ENCODE measurements at places on chromosomes 2 and 18. TPM values are rescaled to one million over a fixed set of nuclear protein-coding genes. Genes with fewer than 3 reads are reported as not detected.
A peak's percentile ranks its signal among the peaks of the same experiment; 100 is the strongest.

- DNase-seq = no peak
Measured at GRCh38 chr2:181352158-181352557, 105.0 kb upstream of the ITGA4 start.

BOLL gene
- total RNA-seq = not detected

GRCh38 chr2:224086226-224086914 is 47.3 kb upstream of the SERPINE2 start:
- no peak for DNase-seq

DNA sequence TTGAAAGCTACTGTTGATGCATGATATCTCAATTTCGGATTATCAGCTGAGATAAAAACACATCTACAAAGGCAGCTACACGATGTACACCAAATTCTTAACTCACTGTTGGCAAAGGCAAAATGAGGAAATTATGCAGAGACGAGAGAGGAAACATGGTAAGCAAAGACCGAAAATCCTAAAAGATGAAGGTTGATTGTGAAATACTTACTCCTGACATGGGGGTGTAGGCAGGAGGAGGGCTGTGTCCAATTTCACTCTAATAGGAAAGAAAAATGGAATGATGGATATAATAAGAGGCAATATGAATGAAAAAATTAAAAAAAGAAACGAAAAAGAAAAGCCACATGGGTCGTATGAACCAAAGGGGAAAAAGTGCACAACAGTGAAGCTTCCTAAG is 831.3 kb downstream of the CPS1 start:
- no peak for DNase-seq

GRCh38 chr2:56177420-56178220 is 6.2 kb upstream of the CCDC85A start:
- DNase-seq = no peak

DNA sequence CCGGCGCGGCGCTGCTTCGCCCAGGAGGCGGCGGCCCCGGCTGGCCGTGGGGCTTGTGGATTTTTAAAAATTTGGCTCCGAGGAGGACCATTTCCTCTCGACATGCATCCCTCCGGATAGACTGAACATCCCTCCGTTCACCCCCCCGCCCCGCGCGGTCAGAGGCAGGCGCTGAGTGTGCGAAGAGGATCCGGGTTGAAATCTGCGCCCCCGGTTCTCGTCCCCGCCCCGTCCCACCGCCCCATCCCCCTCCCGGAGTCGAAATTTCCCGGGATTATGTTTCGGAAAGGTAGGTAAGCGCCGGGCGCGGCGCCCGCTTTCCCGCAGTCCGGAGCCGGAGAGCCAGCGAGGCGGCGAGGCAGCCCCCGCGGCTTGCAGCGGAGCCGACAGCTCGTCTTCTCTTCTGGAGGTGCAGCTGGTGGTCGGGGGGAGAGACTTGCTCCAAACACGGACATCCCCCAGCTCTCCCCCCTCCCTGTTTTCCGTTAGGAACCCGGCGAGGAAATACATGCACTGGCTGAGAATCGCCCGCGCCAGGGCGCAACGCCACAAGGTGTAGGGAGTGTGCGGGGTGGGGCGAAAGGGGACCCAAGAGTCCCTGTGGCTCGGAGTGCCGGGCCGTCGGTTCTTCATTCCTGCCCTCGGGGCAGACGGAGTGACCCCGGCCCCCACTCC is at the start of gene PRKCE:
TSS of gene PRKCE (plus strand) at position 261 of the 675 bp plus-strand sequence.
- DNase-seq = peak; percentile 75

LONRF2 gene
- 3.6 TPM for total RNA-seq

- peak; percentile 33 for DNase-seq
Measured at GRCh38 chr2:231932985-231933915, 7.1 kb upstream of the NPPC start.

DNA sequence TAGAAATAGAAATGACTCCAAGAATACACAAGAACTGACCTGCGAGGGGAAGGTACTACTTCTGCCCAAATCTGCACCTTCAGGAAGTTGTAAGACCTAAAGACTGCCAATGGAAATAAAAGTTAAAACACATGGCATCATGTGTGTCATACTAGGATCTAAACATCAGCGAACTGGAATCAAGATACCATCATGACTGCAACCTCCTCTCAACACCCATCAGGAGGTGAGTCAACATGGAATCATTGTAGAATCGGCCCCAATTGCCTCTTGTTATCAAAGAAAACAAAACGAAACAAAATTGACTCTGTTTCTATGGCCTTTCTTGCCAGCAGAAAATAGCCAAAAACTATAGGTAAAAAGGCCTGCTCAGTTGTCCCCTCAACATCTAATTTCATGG is 15.1 kb downstream of the RDH14 start:
- DNase-seq = no peak

GRCh38 chr2:48233005-48233404 is 296.9 kb upstream of the STON1 start:
- DNase-seq = no peak

- no peak for DNase-seq
Measured at GRCh38 chr2:100903534-100904258, 83.8 kb downstream of the NPAS2 start.

SERPINB3 gene
- total RNA-seq = not detected

GRCh38 chr2:85445316-85446295 is 27.1 kb downstream of the SH2D6 start:
- peak; percentile 60 for DNase-seq

DNA sequence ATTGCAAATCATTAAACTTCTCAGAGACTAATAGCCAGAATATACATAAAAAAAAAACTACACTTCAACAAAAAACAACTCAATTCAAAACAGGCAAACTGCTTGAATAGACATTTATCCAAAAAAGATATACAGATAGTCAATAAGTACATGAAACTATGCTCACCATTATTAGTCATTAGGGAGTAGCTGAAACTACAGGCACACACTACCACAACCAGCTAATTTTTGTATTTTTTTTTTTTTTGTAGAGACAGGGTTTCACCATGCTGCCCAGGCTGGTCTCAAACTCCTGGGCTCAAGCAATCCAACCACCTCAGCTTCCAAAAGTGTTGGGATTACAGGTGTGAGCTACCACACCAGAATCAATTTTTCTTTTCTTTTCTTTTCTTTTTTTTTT is 16.9 kb downstream of the RPRD1A start:
- no peak for DNase-seq

GRCh38 chr2:60091266-60091665 is 462.2 kb downstream of the BCL11A start:
- DNase-seq = no peak

DNA sequence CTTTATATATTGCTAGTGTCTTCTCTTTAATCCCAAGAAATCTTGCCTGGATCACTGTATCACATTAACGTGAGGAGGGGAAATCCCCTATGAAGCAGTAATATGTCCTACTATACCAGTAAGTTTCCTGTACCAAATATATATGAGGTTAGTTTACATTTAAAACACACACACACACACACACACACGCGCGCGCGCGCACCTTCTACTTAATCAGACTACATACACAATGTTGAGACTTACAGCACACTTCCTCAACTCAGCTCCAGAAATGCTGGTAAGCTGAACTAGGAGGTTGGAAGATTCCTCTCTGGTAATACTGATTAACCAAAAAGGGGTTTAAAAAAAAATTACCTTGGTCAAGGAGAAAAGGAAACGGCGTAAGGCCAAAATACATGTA is 49.3 kb downstream of the USP34 start:
- no peak for DNase-seq

GRCh38 chr2:172893671-172894070 is 158.0 kb downstream of the RAPGEF4 start:
- DNase-seq = no peak

PLB1 gene
- total RNA-seq = 9.9 TPM

GRCh38 chr2:74763962-74764428 is 69.9 kb upstream of the HK2 start:
- no peak for DNase-seq

GRCh38 chr2:46493241-46493970 is 14.0 kb downstream of the TMEM247 start:
- peak; percentile 13 for DNase-seq

GRCh38 chr2:228433721-228434120 is 252.2 kb upstream of the SPHKAP start:
- no peak for DNase-seq

GRCh38 chr2:10722252-10722825 is 909 bp downstream of the ATP6V1C2 start:
- DNase-seq = no peak

- no peak for DNase-seq
Measured at GRCh38 chr2:129499747-129500146, 479.7 kb upstream of the RAB6C start.

- no peak for DNase-seq
Measured at GRCh38 chr18:48391868-48392267, 17.3 kb downstream of the ZBTB7C start.

MEIS1 gene
- 105 TPM for total RNA-seq

ASIC4 gene
- total RNA-seq = 0.13 TPM

DNA sequence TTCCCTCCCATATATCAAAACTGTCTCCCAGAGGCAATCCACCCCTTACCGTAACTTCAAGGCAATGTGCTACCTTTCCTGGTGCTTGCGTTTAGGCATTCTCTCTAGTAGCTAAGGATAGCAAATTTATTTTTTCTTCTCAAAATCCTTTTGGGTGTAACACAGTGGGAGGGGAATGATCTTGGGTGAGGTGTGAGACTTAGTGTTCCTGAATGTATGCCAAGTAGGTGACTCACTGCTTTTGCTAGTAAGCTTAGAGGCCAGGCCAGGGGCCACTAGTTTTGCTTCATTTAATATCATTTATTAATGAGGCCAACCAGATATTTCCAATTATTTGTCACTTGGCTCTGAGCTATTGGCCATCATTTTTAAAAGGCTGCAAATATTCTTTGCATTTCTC is 135.5 kb downstream of the NAPG start:
- no peak for DNase-seq

HS6ST1 gene
- 56.0 TPM for total RNA-seq

ALKAL2 gene
- 1.9 TPM for total RNA-seq

DNA sequence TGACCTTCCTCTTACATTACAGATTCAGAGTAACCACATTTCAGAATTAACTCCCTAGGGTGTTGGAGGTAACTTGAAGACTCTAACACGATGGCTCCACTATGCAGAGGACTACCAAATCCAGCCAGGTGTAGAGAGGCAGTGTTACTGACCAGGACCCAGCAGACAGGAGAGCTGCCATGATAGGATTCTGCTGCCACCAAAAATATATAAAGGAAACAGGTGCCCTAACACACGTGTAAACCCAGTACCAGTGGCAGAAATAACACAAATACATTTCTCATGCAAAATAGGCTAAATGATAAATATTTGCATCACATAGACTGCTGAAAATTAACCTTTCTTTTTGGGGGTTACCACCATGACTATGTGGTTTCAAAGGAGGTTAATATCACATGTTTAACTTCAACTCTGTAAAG is 7.0 kb downstream of the ZBTB14 start:
- DNase-seq = no peak

DNA sequence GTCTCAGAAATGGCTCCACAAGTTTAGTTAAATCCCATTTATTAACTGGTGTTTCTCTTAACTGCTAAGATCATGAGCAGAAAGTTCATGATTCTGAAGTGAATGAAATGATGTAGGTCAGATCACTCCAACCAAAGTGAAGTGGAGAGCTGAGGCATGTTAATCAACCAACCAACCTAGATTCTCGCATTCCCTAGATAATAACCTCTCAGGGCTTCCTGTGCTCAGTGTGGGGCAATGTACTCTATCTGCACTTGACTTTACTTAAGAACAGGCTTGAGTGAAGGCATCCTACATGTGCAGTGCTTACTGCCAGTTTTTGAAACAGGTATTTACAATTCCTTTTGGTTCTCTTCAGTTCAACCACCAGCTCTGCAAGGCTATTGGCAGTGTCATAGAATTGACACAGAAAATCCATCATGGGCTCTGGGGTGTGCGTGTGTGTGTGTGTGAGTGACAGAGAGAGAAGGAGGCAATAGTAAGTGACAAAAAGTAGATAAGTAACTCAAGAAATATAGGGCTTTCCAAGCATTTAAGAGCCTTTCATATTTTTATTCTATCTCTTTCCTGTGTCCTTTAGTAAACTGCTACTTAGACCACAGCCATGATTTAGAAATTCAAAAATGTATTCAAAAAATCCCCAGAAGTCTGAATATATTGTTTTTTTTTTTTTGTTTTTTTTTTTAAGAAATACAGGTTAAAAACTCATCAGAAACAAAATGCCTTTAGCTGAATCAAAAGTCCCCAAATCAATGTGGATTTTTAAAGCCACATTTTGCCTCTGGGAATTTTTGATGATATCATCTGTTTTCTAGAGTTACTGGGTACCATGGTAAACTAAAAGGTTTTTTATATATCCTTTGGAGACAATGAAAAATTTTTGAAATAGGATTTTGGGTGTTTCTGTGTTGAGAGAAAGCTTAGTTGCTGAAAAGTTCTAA is 28.6 kb downstream of the DOCK10 start:
- DNase-seq = no peak

DNA sequence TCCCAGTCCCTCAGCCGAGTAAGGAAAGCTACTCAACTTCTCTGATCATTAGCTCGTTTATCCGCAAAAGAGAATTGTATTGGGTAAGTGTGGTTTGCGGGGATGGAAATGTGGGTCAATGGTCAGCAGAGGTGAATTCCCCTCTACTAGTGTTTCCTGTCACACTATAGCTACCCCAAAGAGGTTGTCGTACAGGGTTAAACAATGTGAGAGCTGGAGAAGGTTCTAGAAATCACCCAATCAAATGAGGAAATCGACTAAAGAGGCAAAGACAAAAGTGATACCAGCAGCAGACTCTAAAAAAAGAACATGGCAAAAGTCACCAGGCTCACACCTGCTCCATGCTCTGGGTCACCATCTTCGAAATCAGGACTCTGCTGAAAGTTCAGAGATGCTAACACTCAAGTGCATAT is 144.7 kb upstream of the ITGA4 start:
- no peak for DNase-seq

DNA sequence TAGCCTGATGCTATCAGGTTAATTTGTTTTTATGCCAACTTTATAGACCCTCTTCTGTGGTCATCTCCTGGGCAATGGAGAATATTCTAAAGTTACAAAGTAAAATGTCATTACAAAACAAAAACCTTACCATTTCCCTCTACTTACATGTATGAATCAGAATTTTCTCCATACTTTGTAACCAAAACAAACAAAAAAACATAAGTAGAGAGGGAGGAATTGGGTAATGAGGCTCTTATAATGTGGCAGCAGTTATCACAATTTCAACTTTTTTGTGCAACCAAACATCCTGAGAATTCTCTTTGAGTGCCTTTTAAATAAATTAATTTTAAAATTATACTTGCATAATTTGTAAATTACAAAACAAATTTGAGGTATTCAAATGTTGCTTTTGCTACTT is 332.8 kb downstream of the TXNL1 start:
- no peak for DNase-seq

CHRND gene
- not detected for total RNA-seq

LRP2 gene
- total RNA-seq = 0.13 TPM

Measured in ureter (tissue), 1 donor.